Hematopoietic multipotent progenitor cell treated with erythropoietin and hydrocortisone succinate and interleukin-3 and kit ligand, for 4 days (in vitro differentiated cells): ENCODE measurements at places on chromosomes 4 and X.

DNA sequence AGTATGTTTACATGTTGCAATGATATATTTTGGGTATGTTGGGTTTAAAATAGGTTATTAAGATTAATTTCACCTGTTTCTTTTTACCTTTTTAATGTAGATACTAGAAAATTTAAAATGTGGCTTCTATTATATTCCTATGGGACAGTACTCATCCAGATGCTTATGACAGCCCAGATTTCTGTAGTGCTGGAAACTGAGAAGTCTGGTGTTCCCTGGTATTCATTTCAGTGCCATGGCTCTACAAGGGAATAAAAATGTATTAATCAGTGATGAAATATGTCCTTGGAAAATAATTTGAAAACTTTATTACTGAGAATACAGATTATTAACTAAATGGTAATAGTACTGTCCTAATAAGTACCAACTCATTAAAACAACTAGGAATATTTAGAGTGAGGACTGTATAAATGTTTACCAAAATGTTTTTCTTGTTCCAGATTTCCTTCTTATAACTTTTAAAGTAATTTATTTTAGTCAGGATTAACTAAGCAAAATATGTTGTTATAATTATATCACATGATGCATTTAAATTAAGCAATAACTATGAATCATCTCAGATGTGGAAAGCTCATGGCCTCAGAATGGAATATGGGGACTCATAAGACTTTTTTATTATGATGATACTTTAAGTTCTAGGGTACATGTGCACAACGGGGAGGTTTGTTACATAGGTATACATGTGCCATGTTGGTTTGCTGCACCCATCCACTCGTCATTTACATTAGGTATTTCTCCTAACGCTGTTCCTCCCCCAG is 25.3 kb downstream of the ARHGAP24 start:
- no peak for DNase-seq

- DNase-seq: peak; percentile 75
Observed at GRCh38 chr4:147813973-147814372, 82.1 kb downstream of the ARHGAP10 start.

DNA sequence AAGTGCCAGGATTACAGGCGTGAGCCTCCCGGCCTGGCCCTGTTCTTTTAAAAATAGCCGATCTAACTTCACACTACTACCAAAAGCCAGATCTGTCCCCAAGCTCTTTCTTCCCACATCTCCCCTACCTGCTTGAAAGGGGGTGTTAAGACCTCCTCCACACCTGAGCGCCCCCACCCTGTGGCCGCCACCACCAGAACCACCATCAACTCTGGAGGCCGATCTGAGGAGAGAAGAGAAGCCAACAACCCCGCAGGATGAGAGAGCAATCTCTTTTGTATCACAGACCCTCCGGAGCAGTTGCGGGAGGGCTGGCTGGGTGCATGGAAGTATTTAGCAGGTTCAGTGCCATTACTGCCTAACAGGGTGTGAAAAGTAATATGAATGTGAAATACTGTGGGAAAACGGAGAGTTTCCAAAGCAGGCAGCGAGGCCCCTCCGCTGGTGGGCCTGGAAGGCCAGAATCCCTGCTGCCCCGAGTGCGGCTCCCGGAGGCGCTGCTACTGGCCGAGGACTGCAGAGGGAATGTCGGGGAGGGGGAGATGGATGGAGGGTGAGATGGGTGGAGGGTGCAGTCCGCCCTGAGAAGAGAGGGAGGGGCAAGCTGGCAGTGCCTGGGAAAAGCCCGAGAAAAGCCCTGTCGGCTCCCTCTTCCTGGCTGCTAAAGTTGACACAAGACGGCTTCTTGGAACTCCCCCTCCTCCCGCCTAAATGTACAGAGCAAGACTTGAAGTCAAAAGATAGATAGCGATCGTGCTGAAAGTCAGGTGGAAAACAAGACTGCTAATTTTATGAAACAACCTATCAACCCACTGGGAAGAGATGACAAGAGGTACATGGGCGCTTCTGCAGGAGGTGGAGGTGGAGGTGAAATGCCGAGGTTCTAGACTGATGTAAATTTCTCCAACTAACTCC is 22.3 kb downstream of the HAND2 start:
- DNase-seq: no peak

GRCh38 chr4:22842360-22843018 is 149.8 kb downstream of the GBA3 start:
- DNase-seq: no peak

GRCh38 chr4:8579526-8580320 is 469 bp upstream of the GPR78 start:
- DNase-seq: no peak

DNA sequence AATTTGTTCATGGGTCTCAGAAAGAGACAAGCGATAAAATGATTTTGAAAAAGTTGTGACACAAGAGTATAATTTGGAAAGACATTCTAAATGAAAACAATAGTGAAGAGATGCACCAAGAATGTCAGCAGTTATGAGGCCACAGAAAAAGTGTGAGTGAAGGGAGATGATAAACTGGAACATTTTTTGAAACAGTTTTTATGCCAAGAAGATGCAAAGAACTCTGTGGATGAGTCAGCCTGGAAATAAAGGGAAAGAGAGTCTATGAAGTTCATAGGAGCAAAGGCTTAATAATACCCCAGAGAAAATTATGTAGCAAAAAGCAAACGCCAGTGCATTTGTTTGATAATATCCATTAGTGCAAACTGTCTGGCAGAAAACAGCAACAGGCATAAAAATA is 188.4 kb upstream of the TBC1D9 start:
- DNase-seq: no peak

- no peak for DNase-seq
Observed at GRCh38 chr4:184309241-184310170, 91.8 kb upstream of the ENPP6 start.

GRCh38 chr4:84417997-84418709 is 80.9 kb downstream of the NKX6-1 start:
- DNase-seq: no peak

- DNase-seq: peak; percentile 0
Observed at GRCh38 chrX:63993936-63994335, 208.9 kb upstream of the ARHGEF9 start.

- DNase-seq: no peak
Observed at GRCh38 chrX:133610056-133610455, 194.8 kb upstream of the GPC4 start.

DNA sequence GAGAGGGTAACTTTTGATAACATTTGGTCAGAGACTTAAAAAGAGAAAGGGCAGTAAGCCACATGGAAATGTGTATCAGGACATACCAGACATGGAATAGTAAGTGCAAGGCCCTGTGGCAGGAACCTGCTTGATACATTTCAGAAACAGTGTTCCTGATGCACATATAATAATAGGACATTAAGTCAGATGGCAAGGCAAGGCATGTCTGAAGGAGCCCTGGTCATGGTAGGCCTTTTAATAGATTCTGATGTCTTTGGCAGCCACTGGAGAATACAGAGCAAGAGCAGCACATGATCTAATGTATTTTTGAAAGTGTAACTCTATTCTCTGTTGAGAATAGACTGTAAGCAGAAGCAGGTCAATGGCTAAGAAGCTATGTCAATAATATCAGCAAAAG is 279.7 kb downstream of the CAMK2D start:
- no peak for DNase-seq

GRCh38 chr4:154124539-154125255 is 335.8 kb upstream of the SFRP2 start:
- no peak for DNase-seq

- no peak for DNase-seq
Observed at GRCh38 chr4:185881430-185881829, 69.4 kb upstream of the SORBS2 start.

DNA sequence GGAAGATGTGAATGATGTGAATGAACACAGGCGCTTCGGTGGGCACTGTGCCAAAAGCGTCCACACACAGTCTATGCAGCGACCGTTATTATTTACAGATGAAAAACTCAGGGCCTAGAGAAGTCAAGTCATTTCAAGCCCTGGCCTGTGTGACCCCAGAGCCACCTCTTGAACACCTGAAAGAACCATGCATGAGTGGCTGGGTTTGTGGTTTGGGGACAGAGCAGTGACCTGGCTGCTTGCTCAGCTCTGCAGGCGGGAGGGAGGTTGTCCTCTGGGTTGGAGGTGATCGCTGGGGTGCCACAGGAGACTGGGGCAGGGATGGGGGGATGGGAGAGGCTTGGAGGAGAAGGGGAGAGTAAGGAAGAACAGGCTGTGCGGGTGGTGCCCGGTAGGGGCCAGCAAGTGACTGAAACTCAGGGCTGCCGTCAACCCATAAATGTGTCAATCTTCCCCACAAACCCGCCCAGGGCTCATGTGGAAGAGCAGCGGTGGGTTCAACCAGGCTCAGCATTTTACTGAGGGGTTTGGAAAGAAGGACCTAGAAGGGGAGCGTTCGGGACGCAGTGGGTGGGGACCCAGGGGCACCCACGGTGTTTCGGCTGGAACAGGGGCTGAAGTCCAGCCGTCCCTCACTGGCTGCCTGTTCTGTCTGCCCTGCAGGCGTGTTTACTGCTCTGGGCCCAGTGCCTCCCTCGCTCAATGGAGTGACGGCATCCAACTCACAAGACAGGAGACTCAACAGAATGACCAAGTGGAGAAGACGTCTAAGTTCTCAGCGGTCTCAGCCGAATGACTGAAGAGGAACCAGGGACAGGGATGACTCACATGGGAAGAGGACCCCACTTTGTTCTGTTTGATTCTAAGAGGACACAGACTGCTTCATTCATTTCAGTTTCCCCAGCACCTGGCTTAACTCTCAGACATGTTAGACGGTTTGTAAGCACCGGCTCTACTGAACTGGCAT is 167.8 kb downstream of the AFAP1 start:
- DNase-seq: no peak

DNA sequence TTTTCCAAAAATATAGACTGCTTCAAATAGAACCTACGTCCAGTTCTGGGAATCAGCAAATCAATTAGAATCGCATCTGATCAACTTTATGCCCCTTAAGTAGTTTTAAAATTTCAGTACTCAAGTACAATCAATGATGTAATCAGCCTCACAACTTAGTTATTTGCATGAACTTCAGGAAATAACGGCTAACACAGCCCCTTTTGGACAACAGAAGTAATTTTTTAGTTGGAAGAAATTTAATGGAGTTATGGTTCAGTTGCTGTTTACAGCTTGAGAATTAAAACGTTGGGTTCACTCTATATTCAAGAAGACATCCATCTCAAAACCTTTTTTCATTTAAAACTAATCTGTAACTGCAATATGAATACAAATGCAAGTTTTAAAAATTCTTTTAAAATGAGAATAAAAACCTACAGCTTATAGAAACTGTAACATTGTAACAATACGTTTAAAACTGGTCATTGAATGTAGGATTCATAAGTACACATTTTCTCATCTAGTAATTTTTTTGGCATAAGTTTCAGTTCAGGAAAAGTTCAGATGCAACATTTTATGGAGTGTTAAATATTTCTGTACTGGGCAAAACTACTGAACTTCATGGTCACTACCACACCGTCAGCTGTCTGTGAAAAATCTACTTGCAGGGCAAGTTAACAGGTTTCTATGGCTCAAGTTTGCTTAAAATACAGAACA is 956 bp downstream of the TAPT1 start:
- peak; percentile 84 for DNase-seq

DNA sequence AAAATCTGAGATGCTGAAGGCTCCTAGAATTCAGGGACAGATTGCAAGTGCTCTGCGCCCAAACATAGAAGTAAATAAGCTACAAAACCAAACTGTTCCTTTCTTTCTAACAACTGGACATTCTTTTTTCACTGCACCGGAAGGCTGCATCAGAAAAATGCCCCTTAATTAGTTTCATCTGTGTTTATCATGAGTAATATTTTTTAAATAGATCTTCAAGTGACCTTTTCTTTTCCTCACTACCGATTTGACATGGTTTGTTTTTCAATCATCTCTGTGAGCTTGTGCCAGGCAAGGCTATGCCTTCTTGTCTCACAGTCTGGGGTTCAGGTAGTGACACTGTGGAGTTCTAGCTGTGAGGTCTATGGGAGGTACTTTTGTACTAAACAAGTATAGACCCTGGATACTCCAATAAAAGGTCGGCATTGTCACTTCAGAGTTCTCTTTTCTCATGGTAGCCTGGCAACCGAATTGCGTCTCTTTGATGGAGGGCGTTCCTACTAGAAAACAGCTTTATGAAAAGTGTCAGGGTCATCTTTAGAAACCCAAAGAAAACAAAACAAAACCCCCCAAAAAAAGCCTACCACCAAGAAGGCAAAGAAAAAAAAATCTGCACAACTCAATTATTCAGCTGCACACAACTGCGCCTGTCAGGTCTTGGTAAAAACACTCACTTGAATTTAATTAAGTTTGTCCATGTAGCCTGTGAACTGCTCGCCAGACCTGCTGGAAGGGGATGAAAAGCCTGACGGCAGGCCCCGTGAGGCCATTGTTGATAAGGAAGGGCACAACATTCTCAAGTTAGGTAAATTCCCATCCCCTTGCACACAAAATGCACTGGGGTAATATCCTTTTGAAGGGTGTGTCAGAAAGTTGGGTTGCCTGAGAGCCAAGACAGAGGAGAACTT is 22.8 kb upstream of the ADAMTS3 start:
- DNase-seq: no peak

GRCh38 chr4:182724414-182724813 is 192.8 kb downstream of the DCTD start:
- no peak for DNase-seq

DNA sequence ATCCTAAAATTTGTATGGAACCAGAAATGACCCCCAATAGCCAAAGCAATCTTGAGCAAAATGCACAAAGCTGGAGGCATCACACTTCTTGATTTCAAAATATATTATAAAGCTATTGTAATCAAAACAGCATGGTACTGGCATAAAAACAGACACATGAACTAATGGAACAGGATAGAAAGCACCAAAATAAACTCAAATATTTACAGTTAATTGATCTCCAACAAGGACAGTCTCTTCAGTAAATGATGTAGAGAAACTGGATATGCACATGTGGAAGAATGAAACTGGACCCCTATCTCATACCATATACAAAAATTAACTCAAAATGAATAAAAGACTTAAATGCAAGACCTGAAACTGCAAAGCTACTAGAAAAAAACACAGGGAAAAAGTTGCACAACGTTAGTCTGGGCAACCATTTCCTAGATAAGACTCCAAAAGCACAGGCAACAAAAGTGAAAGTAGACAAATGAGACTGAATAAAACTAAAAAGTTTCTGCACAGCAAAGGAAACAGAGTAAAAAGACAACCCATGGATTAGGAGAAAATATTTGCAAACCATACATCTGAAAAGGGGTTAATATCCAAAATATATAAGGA is 64.9 kb downstream of the CD99L2 start:
- DNase-seq: peak; percentile 29

- DNase-seq: no peak
Observed at GRCh38 chrX:41602816-41603345, 85.9 kb upstream of the GPR34 start.

GRCh38 chr4:8891255-8891645 is 19.6 kb upstream of the HMX1 start:
- DNase-seq: no peak

- DNase-seq: no peak
Observed at GRCh38 chr4:107603430-107603829, 116.6 kb downstream of the PAPSS1 start.
